ENCODE measurements at places on chromosomes 16 and 17. TPM values are rescaled to one million over a fixed set of nuclear protein-coding genes. Genes with fewer than 3 reads are reported as not detected.
A peak's percentile ranks its signal among the peaks of the same experiment; 100 is the strongest.

GRCh38 chr17:4008441-4009185 lies 44.4 kb upstream of the ATP2A3 start:
- H3K4me3 ChIP-seq: no peak overlapping the region
- H3K27me3 ChIP-seq: no peaks in the 10 kb centered on the region
- H3K4me1 ChIP-seq: peaks cover 3% of the 10 kb centered on the region
- no peak for DNase-seq
- H3K27ac ChIP-seq: no peak overlapping the region
- H3K36me3 ChIP-seq: peaks cover 32% of the 10 kb centered on the region

- H3K4me3 ChIP-seq: no peak overlapping the region
These were observed 43.5 kb upstream of the VPS4A start for GRCh38 chr16:69267633-69268032.

The KRT9 gene
- polyA plus RNA-seq: not detected

- H3K27ac ChIP-seq: no peak overlapping the region
- H3K4me1 ChIP-seq: peaks cover 10% of the 10 kb centered on the region
- peak; percentile 57 for DNase-seq
- peaks cover 26% of the 10 kb centered on the region for H3K36me3 ChIP-seq
- no peak overlapping the region for H3K4me3 ChIP-seq
- no peaks in the 10 kb centered on the region for H3K27me3 ChIP-seq
These were observed 59.2 kb downstream of the PLD6 start for GRCh38 chr17:17146786-17147406.

The FNDC8 gene
- not detected for polyA plus RNA-seq

The KIF2B gene
- polyA plus RNA-seq: not detected

- no peak overlapping the region for H3K27ac ChIP-seq
- no peak overlapping the region for H3K4me3 ChIP-seq
- H3K27me3 ChIP-seq: no peaks in the 10 kb centered on the region
These were observed 495.0 kb upstream of the HSBP1 start for GRCh38 chr16:83312718-83313245.

GRCh38 chr16:19126300-19126699 lies 12.5 kb downstream of the ITPRIPL2 start:
- peaks cover 9% of the 10 kb centered on the region for H3K4me1 ChIP-seq
- H3K36me3 ChIP-seq: no peaks in the 10 kb centered on the region
- H3K4me3 ChIP-seq: no peak overlapping the region
- no peaks in the 10 kb centered on the region for H3K27me3 ChIP-seq

The ARSG gene
- polyA plus RNA-seq: 3.5 TPM

DNA sequence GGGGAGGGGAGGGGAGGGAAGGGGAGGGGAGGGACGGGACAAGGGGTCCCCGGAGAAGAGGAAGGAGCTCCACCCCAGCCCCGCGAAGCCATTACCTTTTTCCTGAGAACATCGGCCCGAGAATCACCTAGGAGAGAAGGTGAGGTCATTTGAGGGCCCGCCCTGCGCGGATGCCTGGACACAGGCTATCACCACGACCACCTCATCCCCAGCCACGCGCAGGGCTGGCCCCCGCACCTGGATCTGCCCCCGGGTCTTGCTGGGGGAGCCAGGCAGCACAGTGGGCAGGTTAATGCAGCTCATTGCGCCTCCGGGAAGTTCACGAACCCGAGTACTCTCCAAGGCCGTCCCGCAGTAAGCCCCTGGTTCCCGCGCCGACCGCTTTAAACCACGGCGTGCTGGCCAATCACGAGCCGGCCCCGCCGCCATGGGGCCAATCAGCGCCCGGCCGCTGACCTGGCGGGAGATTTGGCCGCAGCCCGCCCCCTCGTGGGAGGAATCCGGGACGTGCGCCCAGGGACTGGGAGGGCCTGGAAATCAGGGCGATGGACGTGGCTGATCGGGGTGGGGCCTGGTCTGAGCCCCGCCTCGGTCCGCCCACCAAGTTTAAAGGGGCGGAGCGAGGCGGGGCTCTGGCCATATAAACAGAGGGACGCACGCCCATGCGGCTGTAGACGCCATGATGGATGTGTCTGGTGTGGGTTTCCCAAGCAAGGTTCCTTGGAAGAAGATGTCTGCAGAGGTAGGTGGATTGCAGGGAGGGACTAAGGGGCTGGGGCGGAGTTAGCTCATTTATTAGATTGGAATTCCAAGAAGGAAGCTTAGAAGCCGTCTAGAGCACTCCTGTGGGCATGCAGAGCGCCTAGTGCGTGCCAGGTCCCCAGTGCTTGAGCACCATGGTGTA lies at the start of the genes AFMID and TK1:
Gene AFMID, plus strand, starts transcription at position 671 of the 904 bp plus-strand sequence. Its CDS starts 9 bp downstream, at position 680.
Gene TK1, minus strand, starts transcription at position 361 of the 904 bp plus-strand sequence. Its CDS starts 58 bp downstream, at position 303.
- peak within 1 kb of the TSS; percentile 70 for H3K4me3 ChIP-seq
- DNase-seq: peak; percentile 96
- no peaks in the 10 kb centered on the region for H3K27me3 ChIP-seq
- H3K4me1 ChIP-seq: peaks cover 4% of the 10 kb centered on the region

DNA sequence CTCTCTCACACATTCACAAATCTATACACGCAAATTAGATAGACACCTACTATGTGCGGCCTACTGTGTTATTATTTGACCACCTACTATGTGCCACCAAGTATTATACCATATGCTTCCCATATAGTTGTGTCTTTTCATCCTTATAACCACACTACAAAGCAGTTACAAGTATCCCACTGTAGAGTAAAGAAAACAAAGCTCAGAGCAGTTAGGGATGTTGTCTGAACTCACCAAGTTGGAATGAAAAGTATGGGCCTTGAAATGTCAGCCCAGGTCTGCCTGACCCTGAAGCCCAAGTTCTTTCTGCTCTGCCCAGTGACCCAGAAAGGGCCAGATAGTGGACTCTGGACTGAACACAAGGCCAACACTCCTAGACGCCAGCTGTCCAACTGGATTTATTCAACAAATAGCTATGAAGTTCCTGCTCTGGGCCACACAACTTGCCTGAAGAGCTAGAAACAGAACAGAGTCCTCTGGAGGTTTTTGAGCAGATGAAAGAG lies 8.5 kb downstream of the KRT37 start:
- H3K4me1 ChIP-seq: peaks cover 7% of the 10 kb centered on the region
- no peaks in the 10 kb centered on the region for H3K36me3 ChIP-seq
- no peak overlapping the region for H3K4me3 ChIP-seq
- no peak for DNase-seq

The CEP20 gene
- polyA plus RNA-seq: 42.9 TPM

DNA sequence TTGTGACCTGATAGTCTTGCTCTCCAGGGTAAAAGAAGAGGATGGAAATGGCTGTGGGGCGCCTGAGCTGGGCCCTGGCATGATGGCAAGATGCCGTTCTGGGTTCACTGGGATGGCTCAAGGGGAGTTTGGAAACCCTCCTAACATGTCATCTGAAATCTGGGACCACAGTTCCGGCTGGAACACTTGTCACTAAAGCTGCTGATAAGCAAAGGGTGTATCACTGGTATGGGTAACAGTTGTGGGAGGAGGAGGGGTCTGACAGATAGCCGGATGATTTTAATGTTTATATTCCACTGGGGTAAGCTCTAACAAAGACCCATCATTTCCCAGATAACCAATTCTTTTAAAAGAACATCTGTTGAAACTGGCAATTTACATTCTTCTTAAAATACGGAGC lies 390.2 kb downstream of the WWOX start:
- H3K27ac ChIP-seq: no peak overlapping the region
- H3K36me3 ChIP-seq: no peaks in the 10 kb centered on the region
- no peaks in the 10 kb centered on the region for H3K4me1 ChIP-seq

The TBC1D3B gene
- 0.42 TPM for polyA plus RNA-seq

- H3K36me3 ChIP-seq: no peaks in the 10 kb centered on the region
- peaks cover 17% of the 10 kb centered on the region for H3K4me1 ChIP-seq
- H3K27me3 ChIP-seq: no peaks in the 10 kb centered on the region
These were observed 44.5 kb downstream of the TENT4B start for GRCh38 chr16:50197582-50197981.

DNA sequence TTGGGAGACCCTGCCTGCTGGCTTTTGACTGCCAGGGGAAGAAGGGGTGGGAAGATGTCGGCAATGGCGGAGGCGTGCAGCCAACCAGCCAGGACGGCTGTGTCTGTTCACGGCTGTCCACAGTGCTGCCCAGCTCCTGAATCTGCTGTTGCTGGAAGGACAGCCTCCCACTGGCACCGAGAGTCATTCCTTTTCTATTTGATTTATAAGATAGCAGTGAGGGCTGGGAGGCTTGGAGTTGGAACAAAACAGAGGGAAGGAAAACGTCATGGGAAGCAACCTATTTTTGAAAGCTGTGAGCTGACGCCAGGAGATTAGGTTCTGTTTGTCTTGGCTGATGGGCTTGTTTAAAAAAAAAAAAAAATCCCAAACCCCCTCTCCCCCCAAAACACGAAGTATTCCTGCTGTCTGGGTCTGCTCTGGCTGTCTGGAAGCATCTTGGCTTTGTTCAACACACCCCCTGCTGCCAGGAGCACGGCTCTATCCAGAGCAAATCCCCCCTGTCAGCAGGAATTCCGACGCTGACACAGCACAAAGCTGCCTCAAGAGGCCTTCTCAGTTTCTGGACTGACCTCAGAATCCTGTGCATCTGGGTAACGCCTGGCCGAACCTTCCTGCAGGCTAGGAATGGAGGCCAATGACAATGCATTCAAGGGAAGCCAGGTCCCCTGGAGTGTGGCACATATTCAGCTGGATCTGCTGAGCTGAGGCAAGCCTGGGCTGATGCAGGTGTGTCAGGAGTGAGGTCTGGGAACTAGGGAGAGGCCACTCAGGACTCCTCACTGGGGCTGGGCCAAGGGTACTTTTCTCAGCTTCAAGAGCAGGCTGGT lies 41.0 kb upstream of the SREBF1 start:
- DNase-seq: peak; percentile 95
- H3K27me3 ChIP-seq: no peaks in the 10 kb centered on the region
- peaks cover 29% of the 10 kb centered on the region for H3K4me1 ChIP-seq
- H3K36me3 ChIP-seq: peaks cover 12% of the 10 kb centered on the region
- peak overlapping the region; percentile 3 for H3K4me3 ChIP-seq
- H3K27ac ChIP-seq: peak overlapping the region; percentile 74

The RAB37 gene
- polyA plus RNA-seq: 0.08 TPM

The OTOP3 gene
- not detected for polyA plus RNA-seq

The PRSS33 gene
- polyA plus RNA-seq: not detected
